Stimulated activated CD8-positive, alpha-beta memory T cell treated with anti-CD3 and anti-CD28 coated beads, Interleukin-7, amount 100 ng/mL, for 4 hours (primary cell): ENCODE measurements at places on chromosomes 5 and 9.

DNA sequence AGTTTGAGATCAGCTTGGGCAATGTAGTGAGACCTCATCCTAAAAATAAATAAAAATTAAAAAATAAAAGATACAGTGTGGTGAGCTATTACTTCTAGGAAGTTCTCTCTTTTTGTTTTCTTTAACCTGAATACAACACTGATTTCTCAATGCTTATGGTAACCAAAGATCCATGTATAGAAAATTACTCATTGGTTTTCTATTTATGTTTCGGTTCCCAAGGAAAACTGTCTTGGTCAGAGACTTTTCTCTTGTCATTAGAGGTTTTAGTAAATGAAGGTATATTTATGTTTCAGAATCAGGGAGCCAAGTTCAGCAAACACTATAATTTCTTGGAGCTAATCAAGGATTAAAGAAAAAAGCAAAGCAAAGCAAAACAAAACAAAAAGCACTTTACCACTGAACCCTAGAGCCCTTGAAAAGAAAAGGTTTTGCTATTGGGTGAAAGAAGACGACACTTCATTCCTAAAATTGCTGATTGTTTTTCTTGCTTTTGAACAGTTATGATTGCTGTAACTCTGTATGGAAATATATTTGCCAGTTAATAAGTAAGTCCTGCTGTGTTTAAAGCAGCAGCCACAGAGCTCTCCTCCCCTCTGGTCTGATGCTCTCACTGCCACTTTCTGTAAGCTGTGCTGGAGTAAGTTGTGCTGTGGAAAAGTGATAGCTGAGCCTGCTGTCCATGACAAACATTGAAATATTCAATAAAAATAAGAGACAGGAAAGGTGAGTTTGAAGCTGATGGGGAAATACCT, 298.2 kb downstream of the CD180 start:
- no peak for DNase-seq

- DNase-seq, result no peak
Observed at GRCh38 chr9:136100700-136101614, 5.9 kb upstream of the NACC2 start.

GRCh38 chr5:4584982-4585381, 555.1 kb upstream of the ADAMTS16 start:
- no peak for DNase-seq

GRCh38 chr9:32431940-32432555, 47.6 kb downstream of the ACO1 start:
- DNase-seq, result peak; percentile 2
